ENCODE measurements at places on chromosomes 1 and 21.
A peak's percentile ranks its signal among the peaks of the same experiment; 100 is the strongest.

- peak; percentile 7 for DNase-seq
These were observed 195.0 kb upstream of the OLFM3 start for GRCh38 chr1:102191723-102192122.

GRCh38 chr1:63533931-63534330 lies 10.6 kb downstream of the EFCAB7 start:
- DNase-seq = no peak

- no peak for DNase-seq
These were observed 149.6 kb upstream of the SGIP1 start for GRCh38 chr1:66384258-66384921.

GRCh38 chr1:113904293-113904673 lies 316 bp downstream of the AP4B1 start:
- no peak for DNase-seq

GRCh38 chr21:35096959-35097358 lies 47.9 kb upstream of the RUNX1 start:
- DNase-seq = no peak

DNA sequence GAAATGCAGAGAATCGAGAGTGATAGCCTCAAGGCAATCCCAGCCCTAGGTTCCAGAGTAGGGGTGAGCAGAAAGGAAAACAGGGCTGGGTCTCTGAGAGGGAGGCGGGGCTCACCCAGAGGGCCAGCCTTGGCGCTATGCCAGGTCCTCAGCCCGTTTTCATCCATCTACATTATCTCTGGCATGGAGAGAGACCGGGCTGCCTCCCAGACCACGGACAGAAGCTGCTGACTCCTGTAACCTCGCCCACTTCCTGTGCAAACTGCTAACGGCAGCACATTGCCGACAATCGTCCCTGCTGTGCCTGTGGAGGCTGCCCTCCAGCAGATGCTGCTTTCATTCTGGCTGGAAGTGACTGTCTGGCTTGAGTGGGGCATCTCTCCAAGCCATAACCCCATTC lies 569.1 kb downstream of the NPHP4 start:
- DNase-seq = no peak

- DNase-seq = no peak
These were observed 16.5 kb downstream of the SLC37A1 start for GRCh38 chr21:42530167-42530518.
